ENCODE measurements at places on chromosomes 11 and 22.

DNA sequence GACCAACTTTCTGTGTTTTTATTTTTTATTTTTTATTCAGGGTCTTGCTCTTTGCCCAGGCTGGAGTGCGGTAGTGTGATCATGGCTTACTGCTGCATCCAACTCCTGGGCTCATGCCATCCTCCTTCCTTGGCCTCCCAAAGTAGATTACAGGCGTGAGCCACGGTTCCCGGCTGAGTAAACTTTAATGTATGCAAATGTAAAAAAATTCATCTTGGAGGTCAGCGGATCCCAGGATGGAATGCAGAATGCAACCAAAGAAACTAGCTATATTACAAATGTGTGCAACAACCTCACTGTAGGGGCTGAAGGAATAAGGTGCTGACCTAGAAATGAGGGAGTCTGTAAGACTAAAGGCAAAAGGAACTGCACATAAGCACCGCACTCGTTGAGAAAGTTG lies 6.2 kb upstream of the CDK2AP2 start:
- DNase-seq, result no peak

DNA sequence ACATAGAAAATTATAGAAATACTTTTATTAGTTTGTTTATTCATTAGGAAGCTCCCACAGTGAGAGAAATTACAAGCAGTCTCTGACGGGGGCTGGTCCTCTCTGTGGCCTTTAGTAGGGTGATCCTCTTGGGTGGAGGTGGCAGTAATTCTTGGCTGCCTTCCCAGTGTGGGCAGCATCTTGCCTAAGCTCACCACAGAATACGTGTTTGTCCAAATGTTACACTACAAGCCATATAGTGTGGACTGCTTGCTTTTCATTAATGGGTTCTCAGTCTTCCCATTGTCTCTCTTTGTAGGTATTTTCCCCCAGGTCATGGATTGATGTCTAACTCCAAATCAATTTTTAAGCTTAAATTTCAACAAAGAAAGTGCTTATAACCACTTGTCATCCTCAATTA lies 43.3 kb downstream of the ENDOD1 start:
- DNase-seq, result no peak

- DNase-seq, result no peak
These were observed 19.3 kb upstream of the ARAP1 start for GRCh38 chr11:72771507-72771906.

DNA sequence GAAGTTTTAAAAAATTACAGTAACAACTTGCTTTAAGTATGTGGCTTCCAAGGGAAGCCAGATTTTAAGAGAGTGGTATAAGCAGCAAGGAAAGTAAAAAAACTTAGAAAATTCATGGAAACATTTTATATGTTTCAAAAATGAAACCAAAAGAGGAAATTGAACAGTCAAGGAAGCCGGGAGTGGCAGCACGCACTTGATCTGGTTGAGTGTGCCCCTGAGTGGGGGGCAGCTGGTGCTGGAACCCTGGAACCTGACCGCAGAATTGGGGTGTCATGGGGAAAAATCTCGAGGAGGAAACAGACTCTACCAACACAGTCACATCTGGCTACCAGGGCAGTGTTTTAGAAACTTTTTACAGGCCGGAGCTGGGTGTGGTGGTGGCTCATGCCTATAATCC lies 14.0 kb downstream of the MICALL1 start:
- DNase-seq, result no peak

DNA sequence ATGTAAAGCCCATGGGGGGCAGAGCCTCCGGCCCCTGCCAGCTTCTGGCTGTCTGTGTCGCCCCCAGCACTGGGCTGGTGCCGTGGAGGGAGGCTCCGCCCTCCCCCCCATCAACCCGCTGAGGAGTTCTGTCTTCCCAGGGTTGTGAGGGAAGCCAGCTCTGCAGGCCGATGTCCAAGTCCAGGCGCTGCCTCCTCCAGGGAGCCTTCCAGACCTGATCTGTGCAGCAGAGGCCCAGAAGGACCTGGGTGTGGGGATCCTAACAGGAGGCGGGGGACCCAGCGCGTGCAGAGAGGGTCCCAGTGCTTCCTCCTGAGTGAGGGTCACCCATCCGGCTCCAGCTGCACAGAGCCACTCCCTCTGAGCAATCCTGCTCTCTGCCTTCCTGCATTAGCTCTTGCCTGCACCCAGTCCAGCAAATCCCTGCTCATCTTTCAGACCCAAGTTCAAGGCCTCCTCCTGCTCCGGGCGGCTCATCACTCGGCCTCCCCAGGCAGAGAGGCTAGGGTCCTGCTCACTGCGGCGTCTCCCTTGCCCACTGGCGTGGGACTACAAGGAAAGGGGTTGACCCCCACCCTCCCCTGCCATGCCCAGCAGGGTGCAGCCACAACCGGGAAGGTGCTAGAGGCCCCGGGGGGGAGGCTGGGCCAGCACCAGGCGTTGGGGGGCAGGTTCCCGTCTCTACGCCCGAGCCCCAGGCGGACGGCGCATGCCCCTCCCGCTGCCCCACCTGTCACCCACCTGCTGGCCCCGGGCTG lies 16.4 kb downstream of the PRR33 start:
- no peak for DNase-seq

DNA sequence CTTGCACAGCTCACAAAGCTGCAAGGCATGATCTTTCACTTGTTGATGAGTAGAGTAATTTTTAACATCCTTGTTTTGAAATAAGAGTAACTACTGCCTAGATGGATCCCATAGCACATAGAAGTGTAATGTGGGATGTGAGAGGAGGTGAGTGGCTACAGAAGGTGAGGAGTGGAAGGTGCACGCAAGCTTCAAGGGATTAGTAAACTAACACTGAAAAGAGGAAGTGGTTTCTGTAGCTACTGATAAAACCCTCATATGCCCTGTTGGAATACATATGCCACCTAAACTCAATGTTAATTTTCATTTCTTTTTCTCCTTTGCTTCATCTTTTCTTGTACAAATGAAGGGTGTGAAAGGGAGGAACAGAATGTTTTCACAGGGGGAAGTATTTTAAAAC lies 22.0 kb upstream of the CTSC start:
- peak; percentile 60 for DNase-seq

DNA sequence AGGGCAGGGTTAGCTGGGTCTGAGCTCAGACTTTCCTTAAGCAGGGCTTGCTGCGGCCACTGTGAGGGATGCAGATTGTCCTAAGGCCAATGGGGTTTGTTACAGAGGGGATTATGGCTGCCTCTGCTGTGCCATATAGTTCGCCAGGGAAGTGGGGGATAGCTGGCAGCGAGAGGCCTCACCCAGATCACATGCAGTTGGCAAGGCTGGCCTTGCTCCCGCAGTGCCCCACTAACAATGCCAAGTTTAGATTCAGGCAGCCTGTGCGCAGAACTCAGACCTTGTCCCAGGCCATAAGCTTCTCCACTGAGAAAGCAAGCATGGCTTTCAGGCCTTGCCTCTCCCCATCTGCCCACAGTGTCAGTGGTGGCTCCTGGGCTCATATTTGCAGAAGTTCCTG lies 4.7 kb upstream of the APOL2 start:
- DNase-seq, result no peak

- DNase-seq, result no peak
These were observed 16.8 kb downstream of the PIWIL4 start for GRCh38 chr11:94583866-94584500.

DNA sequence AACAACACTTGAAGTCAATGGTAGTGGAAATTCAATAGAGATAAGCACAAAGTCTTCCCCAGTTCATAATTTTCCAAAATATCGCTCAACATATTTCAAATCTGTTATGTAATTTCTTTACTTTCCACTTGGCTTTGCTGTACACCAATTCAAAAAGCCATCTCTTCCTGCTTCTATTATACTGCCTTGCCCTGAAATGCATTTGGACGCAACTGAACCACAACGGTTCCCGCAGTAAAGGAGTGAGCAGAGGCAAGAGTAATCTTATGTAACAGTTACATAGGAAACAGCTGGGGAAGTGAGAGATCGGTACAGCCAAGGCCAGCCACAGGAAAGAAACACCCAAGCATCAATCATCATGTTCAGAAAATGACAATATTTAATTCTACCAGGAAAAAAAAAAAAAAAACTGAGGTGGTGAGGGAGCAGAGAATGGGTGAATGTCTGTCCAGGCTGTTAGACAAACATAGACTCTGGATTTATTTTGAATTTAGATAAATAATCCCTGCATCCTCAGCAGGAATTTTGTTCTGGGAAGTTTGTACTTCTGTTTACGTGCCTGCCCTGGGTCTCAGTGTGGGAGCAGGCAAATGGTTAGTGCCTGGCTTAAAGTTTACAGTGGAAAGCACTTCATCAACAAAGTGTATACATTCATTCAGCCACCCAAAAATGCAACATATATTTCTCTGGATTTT lies 392.2 kb downstream of the ETS1 start:
- DNase-seq, result peak; percentile 92

DNA sequence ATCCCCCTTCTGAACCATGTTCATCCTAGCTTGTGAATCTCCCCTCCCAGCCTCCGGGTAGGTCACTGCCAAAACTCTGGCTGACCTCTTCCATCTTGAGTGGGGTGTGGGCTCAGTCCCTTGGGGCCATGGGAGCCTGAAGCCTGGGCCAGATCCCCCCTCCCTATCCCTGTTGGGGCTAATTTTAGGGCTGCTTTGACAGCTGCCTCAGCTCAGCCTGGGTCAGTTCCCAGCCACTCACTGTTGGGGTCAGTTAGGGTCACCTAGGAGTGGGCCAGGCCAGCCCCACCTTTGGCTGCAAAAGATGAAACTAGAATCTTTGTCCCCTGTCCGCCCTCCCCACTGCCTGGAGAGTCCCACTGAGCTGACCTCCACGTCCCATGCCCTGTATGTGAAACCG lies 29.8 kb upstream of the P2RY2 start:
- DNase-seq, result no peak

DNA sequence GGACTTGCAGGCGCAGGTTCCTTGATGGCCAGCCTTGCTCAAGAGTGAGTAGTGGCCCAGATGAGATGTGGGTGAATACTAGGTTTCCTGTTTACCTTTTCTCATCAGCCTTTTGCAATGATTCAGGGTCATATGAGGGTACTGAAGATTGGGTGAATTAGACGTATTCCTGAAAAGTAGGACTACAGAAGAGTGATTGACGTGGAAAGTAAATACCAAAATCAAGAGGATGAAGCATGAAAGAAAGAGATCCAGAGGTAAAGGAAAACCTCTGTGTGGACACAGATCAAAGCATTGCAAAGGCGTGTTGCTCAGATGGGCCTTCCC lies 59.9 kb downstream of the CYB5R2 start:
- DNase-seq, result no peak

GRCh38 chr11:33930317-33931021 lies 38.6 kb upstream of the LMO2 start:
- peak; percentile 30 for DNase-seq

DNA sequence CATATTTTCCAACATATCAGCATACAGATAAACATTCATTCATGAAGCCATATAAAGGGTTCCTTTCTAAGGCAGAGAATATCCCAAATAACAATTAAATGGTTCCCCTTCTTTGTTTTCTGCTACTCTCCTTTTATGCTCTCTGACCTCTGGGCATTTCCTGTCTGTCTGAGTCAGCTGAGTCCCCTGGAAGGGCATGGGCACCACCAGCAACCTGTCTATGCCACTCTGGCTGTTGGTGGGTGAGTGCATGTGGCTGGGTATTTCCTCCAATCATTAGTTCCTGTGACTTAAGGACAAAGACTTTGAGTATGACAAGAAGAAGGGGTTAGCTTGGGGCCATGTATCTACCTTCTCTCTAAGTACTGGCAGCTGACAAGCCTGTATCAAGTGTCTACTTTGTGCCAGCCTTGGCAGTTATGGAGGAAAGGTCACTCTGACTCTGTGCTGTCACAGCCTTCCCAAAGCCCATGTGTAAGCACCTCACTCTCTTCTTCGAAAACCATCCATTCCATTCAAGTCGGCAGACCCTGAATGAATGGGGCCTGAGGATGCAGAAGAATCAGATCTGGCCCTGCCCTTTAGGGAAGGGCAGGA lies 86.3 kb upstream of the PHOX2A start:
- DNase-seq, result peak; percentile 15

GRCh38 chr11:45444796-45445195 lies 158.7 kb upstream of the SYT13 start:
- no peak for DNase-seq

- DNase-seq, result no peak
These were observed 1.7 kb downstream of the PPFIBP2 start for GRCh38 chr11:7515447-7515886.

DNA sequence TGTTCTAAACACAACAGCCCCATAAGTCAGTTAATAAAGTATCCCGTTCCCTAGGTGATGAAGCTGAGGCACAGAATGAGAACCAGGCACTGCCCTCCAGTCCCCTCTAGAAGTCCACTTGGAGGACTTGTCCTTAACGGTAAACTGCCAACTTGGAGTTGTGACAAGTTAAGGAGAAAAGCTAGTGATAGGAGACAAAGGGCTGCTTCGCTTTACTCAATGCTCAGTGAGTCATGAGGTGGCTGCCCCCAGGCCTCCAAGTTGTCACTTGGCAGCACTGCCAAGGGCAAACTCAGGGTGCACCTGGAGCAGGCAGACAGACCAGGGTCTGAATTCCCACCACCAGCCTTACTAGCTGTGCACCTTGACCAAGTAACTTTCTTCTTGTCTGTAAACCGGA lies 13.5 kb downstream of the SLC43A1 start:
- DNase-seq, result no peak

- no peak for DNase-seq
These were observed 57.4 kb upstream of the WNT11 start for GRCh38 chr11:76263657-76264056.

DNA sequence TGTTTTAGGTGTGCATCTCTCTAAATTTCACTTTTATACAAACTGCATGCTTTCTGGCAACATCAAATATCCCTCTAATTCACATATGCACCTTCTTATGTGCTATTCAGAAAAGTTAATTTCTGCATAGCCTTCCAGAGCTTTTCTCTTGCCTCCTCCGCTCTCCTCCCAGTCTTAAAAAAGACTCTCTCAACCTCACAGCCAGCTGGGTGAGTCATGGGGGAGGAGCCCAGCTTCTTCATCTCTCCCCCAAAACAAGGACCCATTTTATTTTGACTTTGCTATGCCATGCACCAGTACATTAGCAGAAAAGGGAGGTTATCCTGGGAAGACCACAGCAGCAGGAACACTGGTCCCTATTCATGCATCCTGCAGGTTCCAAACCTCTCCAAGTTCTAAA lies 234.4 kb downstream of the KCNA4 start:
- no peak for DNase-seq

GRCh38 chr11:126607374-126607773 lies 251.9 kb downstream of the ST3GAL4 start:
- peak; percentile 2 for DNase-seq

Measured in Jurkat, Clone E6-1 (cell line).